ENCODE measurements at places on chromosomes 16 and 17.

DNA sequence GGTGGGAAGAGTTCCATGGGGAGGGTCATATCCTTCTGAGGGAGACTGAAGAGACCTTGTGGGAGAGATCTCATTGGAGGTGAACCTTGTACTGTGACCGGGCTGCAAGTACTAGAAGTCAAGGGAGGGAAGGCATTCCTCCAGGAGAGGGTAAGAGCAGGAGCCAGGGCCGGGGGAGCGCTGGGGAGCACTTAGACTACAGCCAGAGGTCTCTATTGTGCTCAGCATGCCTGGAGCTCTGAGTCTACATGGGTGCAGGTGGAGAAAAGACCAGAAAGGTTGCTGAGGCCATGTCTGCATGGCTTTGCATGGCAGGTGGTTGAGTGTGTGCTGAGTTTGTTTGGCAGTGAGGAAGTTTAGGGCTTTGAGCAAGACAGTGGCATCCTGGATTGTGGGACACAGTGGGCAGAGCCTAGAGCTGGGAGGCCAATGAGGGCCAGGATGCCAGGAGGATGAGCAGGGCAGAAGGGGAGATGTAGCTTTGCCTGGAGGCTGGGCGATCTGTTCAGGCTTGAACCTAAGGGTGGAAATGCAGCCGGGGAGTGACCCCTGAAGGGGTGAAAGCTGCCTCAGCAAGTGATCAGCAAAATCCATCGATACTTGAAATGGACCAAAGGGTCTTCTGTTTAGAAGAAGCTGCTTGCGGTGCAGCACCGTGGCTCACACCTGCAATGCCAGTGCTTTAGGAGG lies 317.4 kb upstream of the TNRC6C start:
- no peak for DNase-seq

GRCh38 chr16:12268606-12269005 lies 292.1 kb downstream of the SNX29 start:
- DNase-seq: no peak

- DNase-seq: no peak
These were observed 468.0 kb upstream of the RBFOX1 start for GRCh38 chr16:6864671-6865070.

DNA sequence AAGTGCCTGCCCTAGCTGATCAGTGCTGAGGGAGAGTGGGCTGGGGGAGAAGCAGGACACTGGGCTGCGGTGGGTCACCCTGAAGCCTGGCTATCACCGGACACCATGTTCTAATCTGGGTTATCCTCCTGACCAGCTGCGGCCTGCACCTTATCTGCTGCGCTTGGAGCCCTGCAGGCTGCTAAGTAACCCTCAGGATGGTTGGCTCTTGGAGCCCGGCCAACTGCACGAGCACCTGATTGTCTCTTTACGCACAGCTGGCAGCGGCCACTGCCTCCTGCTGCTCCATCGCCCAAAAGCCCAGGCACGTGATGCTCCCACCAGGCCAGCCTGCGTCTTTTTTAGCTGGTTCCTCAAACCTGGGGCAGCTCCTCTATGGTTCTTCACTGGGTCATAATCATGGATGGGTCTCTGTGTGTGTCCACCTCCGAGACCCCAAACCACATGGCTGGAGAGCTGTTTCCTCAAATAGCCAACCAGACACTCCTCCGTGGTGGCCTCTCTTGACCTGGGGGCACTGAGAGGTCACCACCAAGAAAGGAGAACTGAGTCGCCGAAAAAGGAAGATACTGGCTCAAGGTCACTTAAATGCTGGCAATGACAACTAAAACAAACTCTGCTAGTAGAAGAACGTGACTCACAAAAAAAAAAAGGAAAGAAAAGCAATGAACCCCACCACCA lies 21.7 kb downstream of the SPHK1 start:
- DNase-seq: no peak

DNA sequence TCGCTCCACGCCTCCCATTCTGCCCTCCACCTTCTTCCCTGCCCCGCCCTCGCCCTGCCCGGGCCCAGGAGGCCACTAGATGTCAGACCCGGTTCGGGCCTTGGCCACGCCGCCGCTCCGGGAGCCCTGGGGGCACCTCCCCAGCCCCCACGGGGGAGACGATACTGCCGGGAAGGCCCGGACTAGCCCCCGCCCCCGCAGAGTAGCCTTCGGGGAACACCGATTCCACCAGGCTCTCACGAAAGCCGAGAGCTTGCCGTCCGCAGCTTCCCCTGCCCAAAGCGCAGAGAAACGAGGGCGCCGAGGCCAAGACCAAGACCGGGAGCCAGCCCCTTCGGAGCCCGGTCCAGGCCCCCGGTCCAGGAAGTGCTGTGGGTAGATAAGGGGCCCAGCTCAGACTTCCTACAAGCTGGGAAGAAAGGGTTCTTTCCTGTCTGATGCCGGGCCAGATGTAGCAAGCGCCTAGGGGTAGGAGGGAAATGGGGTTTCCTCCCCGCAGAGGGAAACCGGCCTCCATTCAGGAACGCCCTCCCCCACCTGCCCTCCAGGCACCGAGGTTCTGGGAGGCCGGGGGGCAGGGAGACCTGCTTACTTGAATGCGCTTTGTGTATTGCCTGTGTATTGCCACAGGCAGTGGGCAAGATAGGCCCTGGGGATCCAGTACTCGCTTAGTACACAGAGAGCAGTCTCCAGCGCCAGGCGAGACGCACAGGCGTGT lies 806 bp upstream of the CYB561 start:
- DNase-seq: no peak

- no peak for DNase-seq
These were observed 14.7 kb downstream of the TMEM11 start for GRCh38 chr17:21199311-21199710.

DNA sequence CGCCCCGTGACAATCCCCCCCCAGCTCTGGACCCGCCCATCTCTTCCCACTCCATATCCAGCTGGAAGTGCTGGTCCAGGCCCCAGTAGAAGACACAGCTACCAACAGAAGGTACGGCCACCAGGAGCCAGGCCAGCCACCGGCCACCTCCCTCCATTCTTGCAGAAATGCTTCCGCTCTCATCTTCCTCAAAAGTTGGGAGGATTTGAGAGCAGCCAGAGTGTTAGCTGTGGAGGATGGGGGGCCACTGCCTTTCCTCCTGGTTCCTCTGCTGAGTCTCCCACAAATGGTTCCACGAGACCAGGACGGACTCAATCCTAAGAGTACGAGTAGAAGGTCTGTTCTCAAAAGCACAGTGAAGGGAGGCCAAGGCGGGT lies 78.3 kb downstream of the GAS7 start:
- no peak for DNase-seq
